ENCODE measurements at places on chromosomes 13 and 19.

DNA sequence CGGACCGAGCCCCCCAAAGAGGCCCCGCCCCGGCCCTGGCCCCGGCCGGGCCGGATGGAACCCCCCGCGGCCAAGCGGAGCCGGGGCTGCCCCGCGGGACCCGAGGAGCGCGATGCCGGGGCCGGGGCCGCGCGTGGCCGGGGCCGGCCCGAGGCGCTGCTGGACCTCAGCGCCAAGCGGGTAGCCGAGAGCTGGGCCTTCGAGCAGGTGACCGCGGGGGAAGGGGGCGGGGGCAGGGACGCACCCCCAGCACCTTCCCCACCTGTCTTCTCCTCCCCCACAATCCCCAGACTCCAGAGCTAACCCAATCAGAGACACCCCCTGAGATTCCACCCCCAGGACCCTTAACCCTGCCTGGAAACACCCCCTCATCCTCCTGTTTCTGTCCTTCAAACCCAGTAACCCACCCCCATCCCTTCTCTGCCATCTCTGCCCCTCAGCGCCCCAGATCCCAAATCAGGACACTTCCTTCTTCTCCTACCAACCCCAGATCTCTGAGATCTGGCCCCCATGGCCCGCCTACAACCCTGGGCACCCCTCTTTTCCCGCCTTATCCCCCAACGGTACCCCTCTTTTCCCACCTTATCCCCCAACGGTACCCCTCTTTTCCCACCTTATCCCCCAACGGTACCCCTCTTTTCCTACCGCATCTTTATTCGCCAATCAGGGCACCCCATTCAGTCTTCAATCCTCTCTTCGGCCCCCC lies 505 bp downstream of the ZSWIM4 start:
- no peak for DNase-seq

- no peak for DNase-seq
Observed at GRCh38 chr19:44367024-44367423, 10.5 kb upstream of the ZNF112 start.

- no peak for DNase-seq
Observed at GRCh38 chr19:40376286-40376862, 13.6 kb downstream of the HIPK4 start.

DNA sequence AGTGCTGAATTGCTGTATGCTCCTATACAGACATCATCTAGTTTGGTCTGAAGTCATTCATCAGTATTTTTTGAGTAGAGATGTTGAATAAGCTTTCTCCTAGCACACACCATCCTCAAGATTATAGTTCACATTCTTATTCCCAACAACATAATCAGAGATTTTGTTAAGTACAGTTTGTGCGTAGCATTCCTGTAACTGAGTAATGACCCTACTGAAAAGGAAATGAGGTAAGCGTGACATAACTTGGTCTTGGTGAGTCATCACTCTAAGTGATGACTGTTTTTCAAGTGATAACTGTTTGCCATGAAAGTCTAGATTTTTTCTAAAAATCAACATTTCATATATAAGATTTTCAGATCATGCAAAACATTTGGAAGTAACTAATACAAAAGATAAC lies 18.5 kb upstream of the FAM216B start:
- DNase-seq = no peak

GRCh38 chr19:17753976-17754375 lies 2.7 kb downstream of the FCHO1 start:
- DNase-seq = no peak

- DNase-seq = no peak
Observed at GRCh38 chr13:75637181-75637750, 1.1 kb downstream of the LMO7 start.

DNA sequence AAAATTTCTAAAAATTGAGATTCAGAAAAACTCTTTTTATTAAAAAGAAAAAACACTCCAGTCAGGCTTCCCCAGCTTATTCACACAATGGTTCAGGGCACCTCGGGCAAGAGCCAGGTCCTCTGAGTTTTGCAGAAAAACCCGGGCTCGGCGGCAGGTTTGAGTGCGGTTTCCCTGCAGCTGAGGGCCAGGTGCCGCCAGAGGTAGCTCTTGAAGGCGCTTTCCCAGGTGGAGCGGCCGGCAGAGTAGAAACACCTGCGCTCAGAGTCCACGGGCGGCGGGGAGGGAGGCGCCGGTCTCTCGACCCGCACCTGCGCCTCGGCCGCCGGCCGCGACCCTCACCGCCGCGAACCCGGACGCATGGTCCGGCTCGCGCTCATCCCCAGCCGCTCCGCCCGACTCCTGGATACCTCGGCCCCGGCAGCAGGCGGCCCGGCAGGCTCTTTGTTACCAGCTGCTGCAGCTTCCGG lies 444 bp downstream of the PROSER1 start:
- DNase-seq = no peak

GRCh38 chr13:107712145-107712860 lies 503.0 kb downstream of the LIG4 start:
- DNase-seq = peak; percentile 22

- no peak for DNase-seq
Observed at GRCh38 chr19:16204005-16204294, 6.2 kb downstream of the AP1M1 start.

DNA sequence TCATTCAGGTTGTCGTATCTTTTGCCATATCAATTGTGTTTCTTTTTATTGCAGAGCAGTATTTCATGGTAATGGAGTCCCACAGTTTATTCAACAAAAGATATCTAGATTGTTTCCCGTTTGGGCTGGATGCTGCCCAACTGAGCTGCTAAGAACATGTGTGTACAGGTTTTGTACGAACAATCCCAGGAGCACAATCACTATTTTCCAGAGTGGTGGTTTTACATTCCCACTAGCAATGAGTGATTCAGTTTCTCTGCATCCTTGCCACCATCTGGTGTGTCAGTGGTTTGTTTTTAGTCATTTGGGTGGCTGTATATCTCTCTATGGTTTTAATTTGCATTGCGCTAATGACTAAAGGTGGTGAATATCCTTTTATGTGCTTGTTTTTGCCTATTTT lies 52.7 kb upstream of the ZDHHC20 start:
- DNase-seq = no peak

DNA sequence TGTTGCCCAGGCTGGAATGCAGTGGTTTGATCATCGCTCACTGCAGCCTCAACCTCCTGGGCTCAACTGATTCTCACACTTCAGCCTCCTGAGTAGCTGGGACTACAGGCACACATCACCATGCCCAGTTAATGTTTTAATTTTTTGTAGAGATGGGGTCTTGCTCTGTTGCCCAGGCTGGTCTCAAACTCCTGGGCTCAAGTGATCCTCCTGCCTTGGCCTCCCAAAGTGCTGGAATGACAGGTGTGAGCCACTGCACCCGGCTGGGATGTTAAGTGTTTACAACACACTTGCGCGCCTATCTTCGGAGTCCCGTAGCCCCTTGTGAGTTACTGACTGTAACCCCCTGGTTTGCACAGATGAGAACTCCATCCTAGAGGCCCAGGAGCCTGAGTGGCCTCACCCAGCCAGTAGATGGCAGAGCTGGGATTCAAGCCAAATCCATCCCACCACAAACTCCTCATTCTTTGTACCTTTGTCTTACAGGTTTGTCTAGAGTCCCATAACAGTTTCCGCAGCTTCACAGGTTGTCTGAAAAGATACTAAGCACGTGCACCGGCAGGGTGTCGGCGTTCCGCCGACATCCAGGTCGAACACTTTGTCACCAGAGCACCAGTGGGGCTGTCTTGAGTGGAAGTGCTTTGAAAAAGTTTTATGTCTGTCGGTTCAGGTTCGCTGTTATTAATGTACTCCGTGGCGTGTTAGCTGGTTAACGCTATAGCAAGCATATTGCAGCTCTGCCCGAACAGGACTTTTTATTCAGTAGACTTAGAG lies 14.7 kb downstream of the MAG start:
- DNase-seq = peak; percentile 8
